ENCODE measurements at places on chromosomes 12 and 14. TPM values are rescaled to one million over a fixed set of nuclear protein-coding genes. Genes with fewer than 3 reads are reported as not detected.

Gene PLEKHD1
- 0.05 TPM for total RNA-seq

DNA sequence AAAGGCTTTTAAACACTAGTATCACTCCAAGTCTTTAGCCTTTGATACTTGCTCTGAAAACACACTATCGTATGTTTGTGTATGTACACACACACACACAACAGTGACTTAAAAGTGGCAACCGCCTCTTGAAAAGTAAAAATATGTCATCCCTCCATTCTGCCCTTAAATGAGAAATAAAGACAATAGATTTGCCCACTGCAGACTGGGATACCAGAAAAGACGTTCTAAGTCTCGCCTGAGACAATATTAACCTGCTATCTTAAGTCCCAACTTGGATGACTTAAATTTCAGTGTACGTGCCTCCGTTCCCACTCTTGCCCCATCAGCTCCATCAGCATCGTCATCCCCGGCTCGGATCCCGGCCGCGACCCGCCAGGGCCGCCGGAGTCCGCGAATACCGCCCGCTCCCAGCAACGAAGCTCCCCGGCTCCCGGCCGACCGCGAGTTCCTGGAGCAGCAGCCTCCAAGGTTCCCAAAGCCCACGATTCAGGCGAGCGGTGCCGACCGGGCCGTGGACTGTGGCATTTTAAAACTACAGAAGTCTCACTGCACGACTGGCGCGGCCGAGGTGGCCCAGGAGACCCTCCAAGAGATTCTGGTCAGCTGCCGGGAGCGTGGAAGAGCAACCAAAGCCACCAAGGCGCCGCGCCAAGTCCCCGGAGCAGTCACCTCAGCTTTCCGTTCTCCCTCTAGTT, 2.8 kb upstream of the ARID2 start:
- H3K36me3 ChIP-seq: no peaks in the 10 kb centered on the region
- H3K4me3 ChIP-seq: peak overlapping the region; percentile 94
- DNase-seq: peak; percentile 17
- peaks cover 4% of the 10 kb centered on the region for H3K4me1 ChIP-seq
- H3K27ac ChIP-seq: peak overlapping the region; percentile 94

GRCh38 chr12:89069431-89069830, 282.9 kb downstream of the DUSP6 start:
- no peaks in the 10 kb centered on the region for H3K36me3 ChIP-seq
- H3K27me3 ChIP-seq: no peaks in the 10 kb centered on the region
- H3K4me3 ChIP-seq: no peak overlapping the region
- H3K4me1 ChIP-seq: peaks cover 11% of the 10 kb centered on the region
- peak; percentile 32 for DNase-seq

- no peak overlapping the region for H3K4me3 ChIP-seq
- no peaks in the 10 kb centered on the region for H3K36me3 ChIP-seq
- no peak overlapping the region for H3K27ac ChIP-seq
- no peak for DNase-seq
Observed at GRCh38 chr14:75520852-75521251, 1.4 kb upstream of the BATF start.

Gene RNASE2
- total RNA-seq: not detected

DNA sequence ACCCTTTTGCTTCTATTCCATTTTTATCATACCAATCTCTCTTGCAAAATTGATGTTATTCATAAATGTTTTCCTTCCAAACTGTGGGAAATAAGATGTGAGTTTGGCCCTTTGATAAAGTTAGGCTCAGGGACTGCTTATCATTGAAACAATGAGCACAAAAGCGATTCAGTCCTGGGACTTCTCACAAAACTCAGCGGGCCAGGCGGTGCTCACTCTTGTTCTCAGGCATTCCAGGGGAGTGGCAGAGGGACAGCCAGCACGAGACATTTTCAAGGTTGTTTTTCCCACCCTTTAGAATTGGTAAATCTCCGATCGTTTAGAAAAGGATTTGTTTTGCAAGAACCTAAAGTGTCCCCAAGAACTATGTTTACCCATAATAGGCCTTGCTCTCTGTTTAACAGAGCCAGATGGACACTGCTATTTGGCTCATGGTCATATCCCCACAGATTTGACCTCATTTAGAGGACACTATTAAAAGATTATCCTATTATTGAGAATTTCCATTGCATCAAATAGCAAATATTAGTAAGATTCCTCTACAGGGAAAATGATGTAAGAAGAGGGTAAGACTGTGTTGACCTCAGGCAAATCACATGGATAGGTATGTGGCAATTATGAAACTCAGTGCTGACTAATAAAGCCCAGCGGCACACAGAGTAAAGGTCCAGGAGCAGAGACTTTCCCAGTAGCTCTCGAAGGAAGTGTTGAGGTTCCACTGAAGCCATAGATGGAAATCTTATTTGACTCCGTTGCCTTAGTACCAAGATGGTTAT, 102.7 kb upstream of the USP44 start:
- H3K27ac ChIP-seq: peak overlapping the region; percentile 32
- H3K36me3 ChIP-seq: no peaks in the 10 kb centered on the region

Gene CEP128
- 6.4 TPM for total RNA-seq

DNA sequence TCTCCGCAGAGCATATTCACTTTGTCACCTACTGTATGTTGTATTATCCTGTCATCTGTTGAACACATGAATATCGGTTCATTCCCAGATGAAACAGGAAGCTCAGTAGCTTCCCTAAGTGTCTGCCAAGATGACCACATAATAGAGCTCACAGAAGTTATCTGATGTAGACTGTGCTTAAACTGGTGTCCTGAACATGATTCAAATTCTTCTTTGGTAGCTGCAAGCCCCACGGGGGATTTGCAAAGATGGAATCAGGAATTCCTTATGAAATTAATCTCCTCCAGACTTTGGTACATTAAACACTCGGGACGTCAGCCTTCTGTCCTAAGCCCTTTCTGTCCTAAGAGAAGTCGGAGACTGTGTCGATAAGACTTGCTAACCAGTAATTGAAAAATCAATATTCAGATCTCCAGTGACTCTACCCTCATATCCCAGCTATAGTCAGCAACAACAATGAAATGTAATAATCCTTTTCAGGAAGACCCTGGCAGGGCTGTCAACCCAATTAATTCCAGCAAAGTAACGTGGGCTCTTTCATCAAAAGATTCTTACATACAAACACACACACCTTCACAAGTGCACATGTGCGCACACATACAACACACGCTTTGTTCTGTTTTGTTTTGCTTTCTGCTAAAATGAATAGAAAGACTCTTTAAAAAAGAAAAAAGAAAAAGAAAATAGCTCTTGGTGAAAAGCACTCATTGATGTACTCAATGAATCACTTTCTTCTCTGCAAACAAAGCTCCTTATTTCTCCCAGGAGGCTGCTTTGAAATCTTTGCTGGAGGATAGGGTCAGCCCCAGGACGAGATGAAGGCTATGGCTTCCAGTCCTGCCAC, 127.2 kb downstream of the RIMBP2 start:
- no peaks in the 10 kb centered on the region for H3K27me3 ChIP-seq
- no peaks in the 10 kb centered on the region for H3K36me3 ChIP-seq
- H3K4me1 ChIP-seq: no peaks in the 10 kb centered on the region
- DNase-seq: no peak
- H3K27ac ChIP-seq: no peak overlapping the region

DNA sequence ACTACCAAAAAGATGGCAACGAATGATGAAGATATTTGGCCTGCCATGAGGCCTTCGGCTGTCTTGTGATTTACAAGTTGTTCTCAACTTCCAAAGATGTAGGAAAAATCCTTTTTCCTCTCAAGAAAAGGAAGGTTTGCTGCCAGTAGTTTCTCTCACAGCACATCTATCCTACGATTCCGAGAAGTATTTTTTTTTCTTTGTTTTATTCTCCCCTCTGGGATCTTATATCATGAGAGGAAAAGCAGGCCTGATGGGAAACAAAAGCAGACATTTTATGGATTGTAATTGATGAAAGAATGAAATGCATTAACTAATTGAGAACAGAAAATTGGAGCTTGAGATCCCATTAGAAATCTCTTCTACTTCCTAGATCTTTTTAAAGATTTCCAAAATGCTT, 1197.9 kb upstream of the SEL1L start:
- H3K27me3 ChIP-seq: no peaks in the 10 kb centered on the region
- no peak overlapping the region for H3K27ac ChIP-seq
- no peaks in the 10 kb centered on the region for H3K4me1 ChIP-seq
- no peak for DNase-seq
- no peak overlapping the region for H3K4me3 ChIP-seq

DNA sequence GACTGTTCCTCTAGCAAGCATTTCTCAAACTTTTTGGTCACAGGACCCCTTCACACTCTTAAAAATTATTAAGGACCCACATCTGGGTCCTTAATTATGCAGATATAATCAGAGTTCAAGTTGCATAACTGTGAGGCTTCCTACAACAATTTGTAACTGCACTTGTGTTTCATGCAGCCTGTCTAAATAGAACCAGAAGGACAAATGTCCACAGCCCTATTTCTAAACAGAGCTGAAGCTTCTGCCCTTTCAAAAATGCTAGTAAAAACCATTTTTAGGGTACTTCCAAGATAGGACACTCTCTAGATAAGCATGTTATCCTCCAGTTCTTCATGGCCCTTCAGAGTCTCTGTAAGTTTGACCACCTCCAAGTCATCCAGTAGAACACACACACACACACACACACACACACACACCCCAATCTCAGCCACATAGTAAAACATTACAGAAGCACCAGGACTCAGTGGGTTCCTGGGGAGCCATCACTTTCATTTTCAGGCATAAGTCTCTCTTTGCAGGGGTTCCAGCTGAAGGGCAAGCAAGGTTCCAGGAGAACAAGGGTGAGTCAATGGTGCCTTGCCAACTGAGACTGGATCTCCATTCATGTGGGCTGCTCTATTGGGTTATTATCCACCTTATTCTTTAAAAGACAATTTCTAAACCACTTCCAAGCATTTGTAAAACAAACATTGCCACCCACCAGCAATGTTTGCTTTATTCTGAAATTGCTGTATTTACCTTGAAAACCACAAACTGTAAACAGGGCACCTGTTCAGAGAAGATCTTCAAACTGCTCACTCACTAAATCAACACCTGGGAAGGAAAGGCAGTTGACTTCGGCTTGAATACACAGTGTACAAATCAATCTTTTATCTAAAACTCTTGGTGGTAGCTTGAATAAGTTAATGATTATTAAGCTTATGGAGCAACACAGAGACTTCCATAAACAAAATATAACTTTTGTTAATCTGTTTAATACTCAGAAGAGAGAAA, 64.1 kb downstream of the ITPR2 start:
- DNase-seq: no peak
- no peak overlapping the region for H3K27ac ChIP-seq
- no peaks in the 10 kb centered on the region for H3K36me3 ChIP-seq
- no peaks in the 10 kb centered on the region for H3K4me1 ChIP-seq
- H3K27me3 ChIP-seq: no peaks in the 10 kb centered on the region

Gene REM2
- total RNA-seq: 0.48 TPM

DNA sequence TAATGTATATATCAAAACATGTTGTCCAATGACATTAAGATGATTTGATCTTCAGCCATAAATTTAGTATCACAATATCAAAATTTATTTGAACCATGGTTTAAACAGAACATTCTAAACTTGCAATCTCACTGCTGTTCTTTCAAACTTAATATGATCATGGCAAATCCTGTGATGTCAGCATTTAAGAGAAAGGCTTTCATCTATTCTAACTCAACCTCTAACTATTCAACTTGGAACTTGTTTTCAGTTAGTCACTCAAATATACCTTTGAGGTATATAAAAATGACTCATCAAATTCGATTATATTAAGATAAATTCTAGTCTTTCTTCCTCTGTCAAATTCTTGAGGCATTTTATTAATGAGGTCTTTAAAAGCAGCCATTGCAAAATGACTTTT, 747.0 kb upstream of the FLRT2 start:
- no peaks in the 10 kb centered on the region for H3K4me1 ChIP-seq
- H3K4me3 ChIP-seq: no peak overlapping the region
- H3K36me3 ChIP-seq: no peaks in the 10 kb centered on the region
- no peak for DNase-seq

GRCh38 chr14:105077649-105077995, 12.4 kb upstream of the GPR132 start:
- no peaks in the 10 kb centered on the region for H3K36me3 ChIP-seq
- H3K4me1 ChIP-seq: peaks cover 5% of the 10 kb centered on the region
- H3K27me3 ChIP-seq: no peaks in the 10 kb centered on the region
- H3K4me3 ChIP-seq: no peak overlapping the region
- no peak for DNase-seq

DNA sequence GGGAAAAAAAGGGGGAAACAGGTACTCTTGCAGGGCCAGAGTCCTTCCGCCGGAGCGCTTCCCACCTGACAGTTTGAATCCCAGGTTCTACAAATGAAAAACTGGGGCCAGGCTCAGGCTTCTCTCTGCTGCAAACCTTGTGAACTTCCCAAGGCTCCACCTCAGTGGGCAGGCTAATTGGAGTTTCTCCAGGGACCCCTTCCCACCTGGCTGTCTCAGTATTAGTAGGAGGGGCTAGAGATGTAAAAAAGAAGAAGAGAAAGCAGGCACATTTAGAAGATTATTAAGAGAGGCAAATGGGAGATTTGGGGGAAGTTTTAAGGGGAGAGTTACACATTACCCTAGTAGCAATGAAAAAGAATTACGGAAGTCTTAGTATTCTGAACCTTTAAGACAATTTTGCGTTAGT, 20.0 kb upstream of the CLEC2D start:
- H3K36me3 ChIP-seq: peaks cover 10% of the 10 kb centered on the region
- H3K4me1 ChIP-seq: peaks cover 23% of the 10 kb centered on the region
- peak overlapping the region; percentile 70 for H3K4me3 ChIP-seq

Gene TCL1A
- total RNA-seq: not detected

DNA sequence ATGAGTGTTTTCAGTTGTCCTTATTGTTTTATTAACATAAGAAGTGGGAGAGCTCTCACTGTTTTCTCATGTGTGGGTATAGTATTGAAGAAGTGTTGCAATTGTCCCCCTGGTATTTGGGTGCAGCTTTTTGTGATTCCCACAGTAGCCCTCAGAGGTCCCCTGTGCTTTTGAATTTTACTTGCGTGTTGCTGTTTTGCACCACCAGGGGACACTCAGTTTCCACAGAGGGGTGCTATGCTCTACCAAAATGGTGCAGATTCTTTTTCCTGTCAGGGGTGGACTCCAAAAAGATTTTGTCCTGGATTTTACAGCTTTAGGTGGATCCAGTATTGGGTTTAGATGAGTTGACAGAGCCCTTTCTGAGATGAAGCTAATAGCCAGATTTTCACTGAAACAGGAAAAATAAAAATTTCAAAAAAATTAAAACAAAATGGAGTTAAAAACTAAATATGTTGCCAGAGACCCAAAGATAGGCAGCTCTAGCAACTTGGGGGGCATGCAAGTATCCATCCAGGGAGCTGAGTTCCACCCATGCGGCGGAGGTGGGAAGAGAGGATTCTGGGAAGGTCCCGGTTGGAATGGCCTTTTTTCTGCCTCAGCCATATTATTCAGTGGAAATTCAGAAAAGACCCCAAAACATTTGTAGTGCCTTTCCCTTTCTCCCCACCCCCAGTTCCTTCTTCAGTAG, 50.2 kb downstream of the TTLL5 start:
- H3K27ac ChIP-seq: peak overlapping the region; percentile 86
- H3K4me3 ChIP-seq: no peak overlapping the region
- H3K36me3 ChIP-seq: no peaks in the 10 kb centered on the region
- H3K4me1 ChIP-seq: peaks cover 24% of the 10 kb centered on the region
- DNase-seq: peak; percentile 57

DNA sequence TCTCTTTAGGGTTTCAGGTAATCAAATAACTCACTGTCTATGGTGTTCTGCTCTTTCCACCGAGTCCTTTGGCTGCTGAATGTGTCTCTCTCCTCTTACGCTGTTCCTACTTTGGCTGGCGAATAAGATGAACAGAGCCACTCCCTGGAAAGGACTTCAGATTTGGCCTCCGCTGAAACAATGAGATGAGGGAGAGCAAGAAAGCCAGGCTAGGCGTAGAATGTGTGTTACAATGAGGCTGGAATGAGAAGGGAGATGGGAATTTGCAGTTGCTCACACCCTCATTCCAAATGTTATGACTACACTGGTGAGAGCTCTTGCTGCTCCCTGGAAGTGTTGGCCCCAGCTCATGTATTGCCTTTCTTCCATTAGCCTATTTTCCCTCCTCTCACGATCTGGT, at the start of gene MFAP5:
MFAP5 (minus strand) TSS at position 234 of the 400 bp plus-strand sequence. CDS start 722 bp downstream, outside the sequence.
- DNase-seq: peak; percentile 95
- no peaks in the 10 kb centered on the region for H3K27me3 ChIP-seq
- H3K4me3 ChIP-seq: peak within 1 kb of the TSS; percentile 48
- H3K36me3 ChIP-seq: no peaks in the 10 kb centered on the region

All from astrocyte (in vitro differentiated cells and primary cell).